ENCODE measurements at places on chromosomes 7 and 10.

DNA sequence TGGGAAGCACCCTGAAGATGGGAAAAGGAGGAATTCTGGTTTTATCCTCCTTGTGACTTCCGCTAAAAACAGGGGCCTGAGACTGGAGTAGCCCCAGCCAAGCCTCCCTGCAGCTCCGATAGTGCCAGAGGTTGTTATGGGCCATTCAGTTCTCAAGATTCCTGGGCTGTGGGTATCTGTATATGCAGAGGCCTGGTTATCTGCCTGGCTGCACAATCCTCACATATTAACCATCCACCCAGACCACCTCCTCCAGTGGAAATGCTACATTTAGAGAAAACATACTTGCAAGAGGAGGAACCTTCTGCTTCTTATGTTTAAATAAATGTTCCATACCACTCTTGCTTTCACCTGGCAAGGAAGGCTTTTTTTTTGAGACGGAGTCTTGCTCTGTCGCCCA, 34.6 kb downstream of the ARL3 start:
- no peak for DNase-seq

GRCh38 chr10:85048644-85049043, 720.3 kb downstream of the CCSER2 start:
- DNase-seq, result no peak

- no peak for DNase-seq
Observed at GRCh38 chr7:141481971-141482370, 69.2 kb upstream of the AGK start.

GRCh38 chr10:51770709-51771108, 71.3 kb upstream of the CSTF2T start:
- no peak for DNase-seq

- no peak for DNase-seq
Observed at GRCh38 chr10:116106611-116107010, 166.4 kb downstream of the GFRA1 start.

DNA sequence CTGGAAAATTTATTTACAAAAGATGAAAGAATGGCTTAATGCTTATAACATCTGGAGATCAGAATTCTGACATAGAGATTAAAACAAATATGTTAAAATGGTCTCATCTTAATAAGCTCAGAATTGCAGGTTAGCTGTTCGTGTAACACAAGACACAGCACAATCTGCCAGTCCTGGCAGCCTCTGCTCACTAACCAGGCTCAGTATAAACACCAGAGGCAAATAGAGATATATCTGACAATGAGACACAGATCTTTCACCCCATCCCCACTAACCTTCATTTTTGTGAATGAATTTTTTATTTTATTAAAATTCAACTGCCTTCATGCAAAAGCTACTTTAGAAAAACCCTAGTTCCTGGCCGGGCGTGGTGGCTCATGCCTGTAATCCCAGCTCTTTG, 51.8 kb downstream of the RELN start:
- DNase-seq, result no peak

DNA sequence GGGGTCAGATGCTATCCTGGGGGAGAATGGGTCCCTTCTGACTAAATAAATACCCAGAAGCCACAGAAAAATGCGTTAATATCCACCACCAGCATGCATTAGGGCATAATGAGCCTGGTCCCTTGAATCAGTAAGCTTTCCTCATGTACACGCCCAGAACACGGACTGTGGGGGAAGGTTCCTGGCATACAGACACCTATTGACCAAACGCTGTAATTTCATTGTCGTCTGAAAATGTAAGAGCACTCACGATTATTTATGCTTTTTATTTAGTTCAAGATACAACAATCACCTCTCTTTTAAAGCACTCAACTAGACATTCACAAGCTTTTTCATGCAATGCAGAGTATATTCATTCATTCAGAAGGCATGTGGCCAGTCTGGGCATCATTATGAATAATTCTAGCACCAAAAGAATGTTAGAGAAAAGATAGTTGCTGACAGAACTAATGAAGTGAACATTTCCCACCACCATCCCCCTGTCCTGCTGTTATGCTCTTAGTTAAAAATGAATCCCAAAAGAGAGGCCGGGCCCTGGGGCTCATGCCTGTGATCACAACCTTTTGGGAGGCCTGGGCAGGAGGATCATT, 101.0 kb downstream of the SVIL start:
- no peak for DNase-seq

DNA sequence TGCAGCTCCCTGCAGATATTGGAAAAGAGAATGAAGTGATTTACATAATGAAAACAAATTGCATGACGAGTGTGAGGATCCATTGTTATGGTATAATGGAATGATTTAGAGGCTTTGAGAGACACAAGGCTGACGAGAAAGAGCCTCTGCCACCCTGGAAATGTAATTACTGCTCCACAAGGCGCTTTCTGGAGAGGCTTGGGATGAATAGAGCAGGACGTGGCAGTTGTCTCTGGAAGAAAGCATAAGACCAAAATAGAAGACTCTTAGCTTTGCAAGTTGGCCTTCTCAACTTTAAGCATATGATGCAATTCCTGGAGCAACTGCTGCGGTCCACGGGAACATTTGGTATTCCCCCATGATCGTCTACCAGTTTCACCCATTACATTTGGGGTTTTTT, 181.9 kb upstream of the TCF7L2 start:
- DNase-seq, result no peak

DNA sequence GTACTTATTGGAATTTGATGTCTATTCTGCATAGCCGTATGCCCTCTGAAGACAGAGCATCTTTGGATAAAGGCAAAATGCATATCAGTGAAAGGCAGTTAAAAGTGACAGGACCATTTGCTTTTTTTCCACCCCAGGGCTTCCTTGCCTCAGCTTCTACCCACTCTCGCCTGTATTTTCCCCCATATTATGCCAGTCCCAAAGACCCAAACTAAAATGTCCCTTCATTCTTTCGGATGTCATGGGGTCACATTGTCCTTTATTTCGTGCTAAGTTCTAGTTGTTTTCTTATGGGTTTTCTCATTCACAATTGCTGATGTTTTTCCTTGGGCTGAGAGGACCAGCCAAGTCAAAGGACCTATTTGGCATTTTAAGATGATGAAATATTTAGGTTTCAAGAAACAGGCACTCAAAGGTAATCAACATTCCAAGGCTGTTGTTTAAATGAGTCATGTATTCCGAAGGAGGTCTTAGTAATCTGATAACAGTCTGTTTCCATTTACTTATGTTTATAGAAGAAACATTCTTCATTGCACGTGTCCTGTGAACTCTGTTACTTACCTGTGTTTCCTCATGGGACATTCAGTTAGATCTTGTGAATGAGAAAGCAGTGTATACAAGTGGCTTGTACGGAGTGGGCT, 74.1 kb downstream of the DNAH11 start:
- no peak for DNase-seq

DNA sequence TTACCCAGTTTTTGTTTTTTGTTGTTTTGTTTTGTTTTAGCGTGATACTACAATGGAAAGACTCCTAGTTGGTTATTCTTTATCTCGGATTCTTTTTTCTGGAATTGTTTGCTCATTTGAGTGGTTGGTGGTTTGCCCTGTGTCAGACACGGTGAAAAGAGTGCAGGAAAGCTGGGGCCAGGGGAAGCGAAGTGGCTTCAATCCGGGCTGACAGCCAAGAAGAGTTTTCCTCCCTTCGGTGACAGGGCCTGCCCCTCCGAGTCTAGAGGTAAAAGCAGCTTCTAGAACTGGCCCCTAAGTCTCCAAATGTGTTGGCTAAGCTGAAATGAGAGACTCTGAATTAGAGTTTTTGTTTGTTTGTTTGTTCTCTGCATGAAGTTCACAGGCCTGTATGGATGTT, 5.7 kb upstream of the AP5Z1 start:
- no peak for DNase-seq

- no peak for DNase-seq
Observed at GRCh38 chr7:27917774-27918314, 177.9 kb downstream of the TAX1BP1 start.

- DNase-seq, result no peak
Observed at GRCh38 chr7:132614428-132615318, 38.4 kb upstream of the PLXNA4 start.

DNA sequence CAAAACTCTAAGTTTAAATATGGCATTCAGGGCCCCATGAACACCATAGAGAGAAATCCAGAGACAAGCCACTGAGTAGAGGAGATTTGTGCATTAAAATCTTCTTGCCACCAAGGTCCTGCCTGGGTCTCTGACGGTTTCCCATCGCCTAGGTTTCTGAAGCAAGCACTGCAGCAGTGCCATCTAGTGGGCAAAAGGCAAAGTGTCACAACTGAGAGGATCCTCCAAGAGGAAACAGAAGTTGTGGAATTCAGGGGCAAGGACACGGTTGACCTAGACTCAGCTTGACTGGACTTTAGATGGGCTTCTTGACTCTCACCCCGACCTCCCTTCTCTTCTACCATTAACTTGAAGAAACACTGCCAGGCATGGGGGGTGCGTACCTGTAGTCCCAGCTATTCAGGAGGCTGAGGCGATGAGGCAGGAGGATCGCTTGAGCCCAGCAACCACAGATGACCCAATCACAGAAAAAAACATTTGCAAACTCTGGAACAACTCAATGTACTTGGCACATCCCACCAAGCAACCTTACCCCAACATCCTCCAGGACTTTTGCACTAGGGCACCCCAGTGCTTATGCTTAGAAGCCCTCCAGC, 604.1 kb downstream of the GALNT17 start:
- DNase-seq, result no peak

DNA sequence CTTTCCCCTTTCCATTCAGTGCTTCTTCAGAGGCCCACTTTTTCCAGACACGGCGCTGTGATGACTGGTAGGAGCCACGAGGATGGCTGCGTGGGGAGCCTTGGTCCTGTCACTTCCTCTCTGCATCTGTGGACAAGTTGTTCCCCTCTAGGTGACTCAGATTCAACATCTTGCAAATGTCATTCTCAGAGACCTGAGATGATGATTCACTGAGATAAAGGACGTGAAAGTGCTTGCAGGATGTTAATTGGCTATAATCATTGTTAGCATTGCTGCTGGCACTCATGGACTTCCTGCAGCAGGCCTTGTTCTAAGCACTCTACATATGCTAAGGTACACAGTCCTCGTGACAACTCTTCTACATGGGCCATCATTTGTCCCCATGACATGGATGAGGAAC, 489.8 kb upstream of the ZMIZ1 start:
- no peak for DNase-seq

DNA sequence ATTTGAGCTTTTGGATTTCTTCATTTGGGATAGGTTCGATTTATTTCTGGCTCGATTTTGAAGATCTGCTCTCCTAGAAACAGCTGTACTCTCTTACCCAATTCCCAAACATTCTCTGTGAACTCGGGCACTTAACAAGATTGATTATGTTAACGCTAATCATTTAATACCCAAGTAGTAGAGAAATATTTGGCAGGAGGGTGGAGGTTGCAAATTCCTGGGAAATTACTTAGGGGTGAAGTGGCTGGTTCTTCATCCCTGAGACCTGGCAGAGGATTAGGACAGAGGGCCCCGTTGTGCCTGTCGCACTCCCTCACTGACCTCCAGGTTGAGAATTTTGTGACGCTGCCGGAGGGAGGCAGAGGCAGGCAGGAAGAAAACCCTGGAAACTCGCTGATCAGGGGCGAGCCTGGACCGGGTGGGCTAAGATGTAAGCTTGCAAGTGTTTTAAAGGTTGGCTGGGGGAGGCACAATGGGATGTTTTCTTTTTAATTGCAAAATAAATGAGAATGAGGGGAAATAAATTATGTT, 182.6 kb downstream of the TCF7L2 start:
- DNase-seq, result no peak

GRCh38 chr10:30415593-30415992, 18.4 kb upstream of the MAP3K8 start:
- no peak for DNase-seq

- DNase-seq, result no peak
Observed at GRCh38 chr10:10786109-10787090, 231.3 kb upstream of the CELF2 start.
